ENCODE measurements at places on chromosomes 11 and 22.

GRCh38 chr11:61955422-61956135 lies 5.4 kb downstream of the BEST1 start:
- peak; percentile 80 for DNase-seq

GRCh38 chr11:133834682-133835592 lies 10.4 kb downstream of the SPATA19 start:
- no peak for DNase-seq

GRCh38 chr11:27041141-27041899 lies 705 bp downstream of the BBOX1 start:
- no peak for DNase-seq

- DNase-seq = no peak
Measured at GRCh38 chr11:19320827-19321226, 80.1 kb upstream of the E2F8 start.

DNA sequence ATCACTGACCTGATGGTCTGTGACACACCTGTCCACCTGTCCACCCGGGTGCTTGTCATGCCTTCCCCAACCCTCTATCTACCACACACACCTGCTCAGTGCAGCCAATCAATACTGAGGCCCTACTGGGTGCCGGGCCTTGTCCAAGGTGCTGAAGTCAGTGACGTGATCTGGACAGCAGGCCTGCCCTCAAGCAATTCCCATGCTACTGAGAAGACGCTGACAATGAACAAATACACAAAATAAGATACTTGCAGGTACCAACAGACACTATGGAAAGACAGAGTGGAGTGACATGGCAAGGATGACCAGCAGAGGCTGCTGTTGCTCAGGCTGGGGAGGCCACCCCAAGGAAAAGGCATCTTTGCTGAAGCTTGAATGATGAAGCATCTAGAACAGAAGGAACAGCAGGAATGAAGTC lies 21.2 kb downstream of the PLAAT3 start:
- DNase-seq = no peak
